ENCODE measurements at places on chromosomes 3 and 15.

GRCh38 chr3:126934031-126934531, 48.8 kb upstream of the PLXNA1 start:
- no peak for DNase-seq

- DNase-seq = no peak
Observed at GRCh38 chr15:80241508-80241907, 10.5 kb downstream of the CTXND1 start.

DNA sequence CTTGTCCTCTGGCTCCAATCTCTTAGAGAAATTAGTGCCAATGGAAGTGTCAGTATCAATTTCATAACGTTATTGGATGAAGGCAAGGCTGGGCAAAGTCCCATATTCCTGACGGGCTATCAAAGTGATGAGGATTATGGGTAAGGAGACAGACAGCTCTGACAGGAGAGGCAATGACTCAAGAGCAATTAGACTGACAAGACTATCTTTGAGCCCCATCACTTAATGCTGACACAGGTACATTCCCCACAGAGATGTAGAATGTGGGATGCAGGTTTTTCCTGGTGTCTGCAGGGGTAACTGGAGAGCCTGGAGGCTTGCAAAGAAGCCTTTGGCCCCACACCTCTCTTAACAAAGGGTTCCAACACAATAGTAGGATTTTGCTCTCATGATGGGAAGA, 208.3 kb downstream of the NTRK3 start:
- DNase-seq = no peak

DNA sequence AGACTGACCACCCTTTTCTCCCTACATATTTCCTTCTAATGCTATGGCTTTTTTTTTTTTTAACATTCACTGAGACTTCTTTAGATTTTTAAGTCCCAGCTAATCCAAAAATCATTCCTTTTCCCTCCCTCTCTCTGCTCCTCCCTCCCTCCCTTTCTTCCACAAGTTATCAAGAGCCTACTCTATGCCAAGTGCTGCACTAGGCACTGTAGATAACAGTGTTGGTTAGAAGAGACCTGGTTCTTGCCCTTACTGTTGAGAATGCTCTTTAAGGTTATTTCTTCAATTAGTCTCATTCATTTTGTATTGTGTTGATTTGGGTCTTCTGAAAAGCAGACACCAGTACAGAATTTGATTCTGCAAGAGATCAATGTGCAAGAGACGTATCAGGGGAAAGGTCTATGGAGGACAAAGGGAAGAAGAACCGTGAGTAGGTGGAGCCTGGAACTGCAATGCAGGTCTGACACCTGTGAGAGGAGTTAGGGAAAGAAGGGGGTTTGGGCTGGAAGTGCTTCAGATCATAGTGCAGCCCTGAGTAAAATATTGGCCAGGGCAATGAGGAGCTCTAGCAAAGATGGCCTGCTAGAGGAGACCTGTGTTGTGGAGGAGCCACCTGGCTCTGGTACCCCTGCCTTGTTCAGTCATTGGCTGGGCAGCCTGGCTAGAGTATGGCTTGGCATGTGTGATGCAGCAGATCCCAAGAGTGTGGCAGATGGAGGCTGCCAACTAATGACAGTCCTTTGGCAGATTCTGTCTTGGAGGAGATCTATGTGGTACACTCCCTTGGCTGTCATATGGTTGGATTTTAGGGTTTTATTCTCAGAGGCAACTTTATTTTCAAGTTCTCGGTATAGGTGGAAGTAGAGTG, 9.7 kb upstream of the PCOLCE2 start:
- no peak for DNase-seq

DNA sequence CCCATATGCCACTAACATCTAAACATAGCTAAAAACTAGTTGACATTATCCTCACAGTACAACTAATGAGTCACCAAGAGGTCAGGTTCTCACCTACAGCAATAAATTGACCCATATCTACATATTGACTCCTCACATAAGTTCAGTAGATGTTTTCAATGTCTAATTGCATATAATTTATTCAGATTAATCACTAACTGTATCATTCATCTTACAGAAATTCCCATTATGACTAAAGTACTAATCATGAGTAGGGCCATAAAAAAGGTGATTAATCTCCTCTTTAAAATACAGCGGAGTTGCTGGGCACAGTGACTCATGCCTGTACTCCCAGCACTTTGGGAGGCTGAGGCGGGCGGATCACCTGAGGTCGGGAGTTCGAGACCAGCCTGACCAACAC, 82.4 kb upstream of the ST3GAL6 start:
- no peak for DNase-seq

DNA sequence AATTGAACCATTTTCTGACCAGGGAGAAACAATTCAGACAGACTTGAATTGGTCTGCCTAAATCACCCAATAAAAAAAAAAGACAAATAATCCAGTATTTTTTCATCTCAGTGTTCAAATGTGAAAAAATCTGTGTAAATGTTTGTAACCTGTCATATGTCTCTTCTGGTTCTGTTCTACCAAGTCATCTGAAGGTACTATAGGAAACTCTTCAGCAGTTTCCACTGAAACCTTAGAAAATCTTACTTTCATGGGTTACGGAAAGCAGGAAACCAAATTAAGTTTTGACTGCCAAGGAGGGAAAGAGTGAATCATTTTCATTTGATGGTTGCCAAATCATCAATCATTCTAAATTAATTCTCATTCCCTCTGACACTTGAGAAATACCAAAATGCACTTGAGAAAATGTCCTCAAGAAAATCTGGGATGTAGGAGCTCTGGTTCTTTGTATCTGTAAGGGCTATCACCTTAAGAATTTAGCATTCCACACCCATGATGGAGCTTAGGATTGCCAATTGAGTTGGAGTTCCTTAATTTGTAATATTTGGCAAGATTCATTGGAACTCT, 278.2 kb upstream of the KCNH8 start:
- no peak for DNase-seq

DNA sequence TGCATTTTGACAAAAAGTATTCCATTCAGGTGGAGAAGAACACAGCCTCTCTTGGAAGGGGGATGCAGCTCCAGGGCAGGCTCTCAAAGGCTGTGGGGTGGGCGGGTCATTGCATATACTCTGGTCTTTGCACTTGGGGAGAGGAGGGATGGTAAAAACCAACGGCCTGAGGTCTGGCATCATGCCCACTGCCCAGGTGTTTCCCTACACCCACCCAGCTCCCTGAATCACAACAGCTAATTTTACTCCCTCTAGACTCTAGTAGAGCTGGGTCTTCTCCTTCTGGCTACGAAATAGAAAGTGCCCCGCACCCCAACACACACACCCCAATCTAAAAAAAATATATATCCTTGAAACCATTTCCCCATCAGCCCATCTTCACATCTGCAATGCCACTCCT, 1.0 kb downstream of the MYLK start:
- DNase-seq = no peak

DNA sequence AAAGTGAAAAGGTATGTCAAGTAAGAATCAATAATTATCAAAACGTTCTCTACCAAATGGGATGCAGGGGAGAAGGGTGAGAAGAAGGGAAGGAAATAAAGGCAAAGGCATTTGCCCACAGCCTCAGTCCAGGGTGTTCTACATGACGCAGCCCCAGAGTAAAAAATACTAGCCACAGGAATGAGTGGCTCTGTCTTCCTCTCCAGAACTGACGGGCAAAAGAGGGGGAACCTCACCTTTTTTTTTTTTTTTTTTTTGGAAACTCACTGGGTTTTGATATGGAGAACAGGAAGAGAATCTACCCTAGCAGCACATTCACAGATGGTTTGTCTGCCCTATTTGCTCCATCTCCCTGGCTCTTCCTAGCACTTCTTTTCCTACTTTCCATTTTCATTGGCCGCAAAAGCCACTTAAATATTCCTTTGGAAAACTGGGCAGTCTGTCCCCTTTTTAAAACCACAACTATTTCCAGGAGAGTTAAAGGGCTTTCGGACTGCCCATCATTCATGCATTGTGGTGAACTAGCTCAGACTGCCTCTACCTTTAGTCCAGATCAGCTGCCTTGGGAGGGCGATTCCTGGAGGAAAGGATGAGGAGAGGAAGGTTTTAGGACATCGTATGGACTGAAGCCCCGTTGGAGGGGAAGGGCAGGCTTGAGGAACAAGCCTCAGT, 28.2 kb downstream of the B3GNT5 start:
- DNase-seq = no peak

DNA sequence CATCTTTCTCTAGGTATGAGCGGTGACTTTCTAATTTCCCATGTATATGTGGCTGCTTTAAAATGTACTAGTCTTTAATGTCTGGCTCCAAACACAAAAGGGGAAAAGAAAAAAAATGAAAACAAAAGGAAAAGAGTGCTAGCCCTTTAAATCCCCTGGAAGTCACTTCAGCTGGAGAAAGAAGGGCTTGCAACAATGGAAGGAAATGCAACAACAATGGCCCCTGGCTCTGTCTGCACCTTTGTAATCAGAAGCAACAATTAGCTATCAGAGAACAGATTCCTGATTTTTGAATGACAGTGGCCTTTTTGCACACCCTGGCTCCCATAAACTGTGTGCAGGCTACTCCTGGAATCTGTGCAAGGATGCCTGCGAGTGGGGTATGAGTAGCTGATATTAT, 591.2 kb downstream of the FHIT start:
- DNase-seq = no peak

- DNase-seq = no peak
Observed at GRCh38 chr3:24272875-24273274, 221.8 kb downstream of the THRB start.

GRCh38 chr3:79497447-79498111, 270.2 kb downstream of the ROBO1 start:
- DNase-seq = no peak

GRCh38 chr15:94353488-94353820, 122.1 kb downstream of the MCTP2 start:
- no peak for DNase-seq

- no peak for DNase-seq
Observed at GRCh38 chr3:100269410-100270214, 8.8 kb downstream of the TBC1D23 start.

DNA sequence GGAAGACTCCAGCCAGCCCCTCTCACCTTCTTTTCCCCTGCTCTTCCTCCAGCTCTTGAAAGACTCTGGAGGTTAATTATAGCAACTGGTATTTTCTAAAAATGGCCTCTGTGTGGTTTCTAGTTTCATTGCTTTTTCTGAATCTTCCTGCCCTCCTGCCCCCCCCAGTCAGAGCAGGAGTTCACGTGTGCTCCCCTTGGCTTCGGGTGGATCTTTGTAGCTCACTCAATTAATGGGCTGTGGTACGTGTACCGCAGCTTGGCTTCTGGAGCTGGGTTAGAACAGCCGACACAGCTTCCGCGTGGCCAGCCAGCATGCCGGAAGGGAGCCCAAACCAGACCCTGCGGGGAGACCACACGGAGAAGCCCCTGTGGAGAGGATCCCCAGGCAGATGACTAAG, 31.5 kb downstream of the TM2D3 start:
- no peak for DNase-seq

DNA sequence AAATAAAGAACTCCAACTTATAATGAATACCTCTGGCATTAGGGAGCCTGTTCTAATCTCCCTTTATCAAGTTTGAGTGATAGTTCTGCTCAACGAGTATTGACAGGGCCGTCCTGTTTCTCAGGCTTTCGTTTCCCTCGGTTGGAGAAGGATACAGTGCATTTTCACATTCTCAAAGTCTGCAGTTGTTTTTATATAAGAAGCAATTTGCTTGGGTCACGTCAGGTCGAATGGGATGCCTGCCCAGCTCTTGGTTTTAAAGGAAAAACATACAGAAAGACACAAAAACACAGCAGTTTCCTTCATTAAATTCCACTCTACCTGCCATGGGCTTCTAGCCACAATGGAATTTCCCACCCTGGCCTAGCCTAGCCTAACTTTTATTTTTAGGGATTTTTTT, 366.3 kb downstream of the TIGIT start:
- no peak for DNase-seq

DNA sequence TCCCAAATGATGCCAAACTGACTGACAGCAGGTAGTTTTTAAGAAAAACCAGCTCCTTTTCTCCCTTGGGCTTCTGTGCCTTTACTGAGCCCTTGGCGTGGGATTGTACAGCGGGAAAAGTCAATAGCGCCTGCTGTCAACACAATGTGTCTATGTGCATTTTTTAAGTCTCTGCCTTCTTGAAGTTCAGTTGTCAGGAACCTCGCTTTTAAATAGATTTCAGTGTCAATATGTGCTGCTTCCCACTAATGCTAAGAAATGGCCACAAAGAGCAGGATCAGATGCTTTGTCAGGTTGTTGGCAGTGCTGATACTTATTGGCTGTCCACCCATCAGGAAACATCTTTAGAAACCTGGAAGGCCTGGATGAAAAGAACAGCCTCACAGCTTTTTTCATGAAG, 424.4 kb downstream of the C3orf38 start:
- no peak for DNase-seq

DNA sequence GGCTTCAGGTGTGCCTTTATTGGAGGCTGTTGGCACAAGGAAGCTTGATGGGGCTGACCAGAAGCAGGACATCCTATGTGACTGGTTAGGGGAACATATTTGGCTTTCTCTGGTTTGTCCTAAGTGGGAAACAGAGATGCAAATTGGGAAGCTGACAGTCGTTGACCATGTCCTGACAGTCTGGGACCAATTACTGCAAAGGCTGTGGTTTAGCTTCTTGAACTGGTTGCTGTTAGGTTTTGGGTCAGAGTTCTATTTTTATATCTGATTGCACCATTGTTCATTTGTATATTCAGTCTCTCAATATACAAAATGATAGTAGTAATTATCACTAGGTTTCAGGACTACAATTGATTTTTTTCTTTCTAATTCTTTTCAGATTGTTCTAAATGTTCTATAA, 36.8 kb downstream of the SNTN start:
- DNase-seq = no peak

DNA sequence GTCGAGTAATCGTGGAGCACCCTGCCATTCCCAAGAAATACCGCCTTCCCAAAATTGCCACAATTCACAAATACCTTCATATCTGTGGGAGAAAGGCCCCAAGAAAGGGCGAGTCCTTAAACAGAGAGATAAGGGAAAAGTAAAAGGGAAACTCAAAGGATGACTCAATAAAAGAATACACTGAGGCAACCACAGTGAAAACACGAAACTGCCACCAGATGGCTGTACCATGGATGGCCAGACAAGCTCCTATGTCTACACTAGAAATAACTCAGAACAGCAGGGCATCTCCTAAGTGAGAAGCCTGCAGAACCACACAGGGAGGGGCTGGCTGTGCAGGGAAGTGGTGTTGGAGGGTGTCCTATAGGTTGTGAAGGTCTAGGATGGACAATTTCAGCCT, 25.0 kb downstream of the SRGAP3 start:
- DNase-seq = no peak

- DNase-seq = no peak
Observed at GRCh38 chr3:42226470-42227425, 39.2 kb downstream of the CCK start.

- no peak for DNase-seq
Observed at GRCh38 chr3:14861446-14862302, 42.9 kb downstream of the FGD5 start.

DNA sequence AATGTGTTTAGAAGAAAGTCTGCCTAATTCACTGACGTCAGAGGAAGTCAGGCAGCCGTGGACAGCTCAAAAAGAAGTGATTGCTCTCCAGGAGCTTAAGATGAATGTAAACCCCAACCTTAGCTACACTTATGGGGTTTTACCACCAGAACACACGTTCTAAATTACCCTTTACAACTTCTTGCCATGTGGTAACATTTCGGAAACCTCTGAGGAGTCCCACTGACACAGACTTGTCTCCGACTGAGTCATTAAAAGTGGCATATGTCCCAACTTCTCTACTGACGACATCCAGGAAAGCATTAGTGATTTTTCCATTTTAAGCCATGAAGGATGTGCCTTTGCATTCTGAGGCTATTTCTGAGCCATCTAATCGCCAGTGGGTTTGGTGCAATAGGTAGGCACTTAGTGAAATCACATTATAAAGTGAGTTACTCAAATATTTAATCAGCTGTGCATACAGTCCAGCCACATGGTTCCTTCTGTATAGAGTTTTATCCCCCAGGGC, 32.4 kb downstream of the C2CD4A start:
- DNase-seq = no peak
